ENCODE measurements at places on chromosomes 5 and 9.

DNA sequence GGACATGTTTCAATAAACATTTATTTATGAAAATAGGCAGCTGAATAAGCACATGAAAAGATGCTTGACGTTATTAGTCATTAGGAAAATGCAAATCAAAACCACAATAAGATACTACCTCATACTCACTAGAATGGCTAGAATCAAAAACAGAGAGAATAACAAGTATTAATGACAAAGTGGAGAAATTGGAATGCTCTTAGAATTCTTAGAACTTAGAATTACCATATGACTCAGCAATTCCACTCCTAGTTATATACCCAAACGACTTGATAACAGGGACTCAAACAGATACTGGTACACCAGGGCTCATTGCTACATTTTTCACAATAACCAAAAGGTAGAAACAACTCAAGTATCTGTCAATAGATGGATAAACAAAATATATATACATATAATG lies 15.1 kb upstream of the TRIM36 start:
- DNase-seq = no peak

DNA sequence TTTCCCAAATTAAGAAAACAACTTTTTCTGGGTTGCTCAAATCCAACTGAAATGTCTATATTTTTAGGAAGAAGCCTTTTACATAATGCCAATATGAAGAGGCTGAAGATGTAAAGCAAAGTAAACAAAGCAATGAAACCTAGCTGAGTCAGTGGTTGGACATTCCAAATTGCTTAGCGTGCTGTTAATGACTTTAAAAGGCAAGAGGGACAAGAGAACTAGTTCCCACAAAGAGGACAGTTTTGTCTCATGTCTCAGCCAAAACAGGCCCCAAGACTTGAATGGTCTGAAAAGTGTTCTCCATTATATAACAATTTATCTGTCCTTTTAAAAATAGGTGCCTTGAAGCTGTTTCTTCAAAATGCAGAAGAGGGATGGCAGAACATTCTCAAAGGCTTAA lies 407.0 kb downstream of the ENC1 start:
- DNase-seq = no peak

DNA sequence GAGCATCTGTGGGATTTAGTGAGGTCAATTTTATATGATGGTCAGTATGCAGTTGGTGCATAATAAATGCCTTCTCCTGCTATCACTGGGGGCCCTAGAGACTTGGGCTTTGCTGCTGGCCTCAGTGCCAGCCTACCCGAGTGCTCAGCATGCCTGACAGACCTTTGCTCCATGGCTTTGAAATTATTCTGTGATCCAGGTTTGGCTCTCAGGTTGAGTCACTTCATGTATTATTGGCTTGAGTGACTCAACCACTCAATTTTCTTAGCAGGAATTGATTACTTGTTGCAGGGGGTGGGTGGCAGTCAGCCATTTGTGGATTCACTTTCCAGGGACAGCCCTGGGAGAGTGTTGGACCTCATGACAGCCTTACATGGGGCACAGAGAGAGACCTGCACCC lies 13.5 kb downstream of the SLC25A48 start:
- DNase-seq = no peak

DNA sequence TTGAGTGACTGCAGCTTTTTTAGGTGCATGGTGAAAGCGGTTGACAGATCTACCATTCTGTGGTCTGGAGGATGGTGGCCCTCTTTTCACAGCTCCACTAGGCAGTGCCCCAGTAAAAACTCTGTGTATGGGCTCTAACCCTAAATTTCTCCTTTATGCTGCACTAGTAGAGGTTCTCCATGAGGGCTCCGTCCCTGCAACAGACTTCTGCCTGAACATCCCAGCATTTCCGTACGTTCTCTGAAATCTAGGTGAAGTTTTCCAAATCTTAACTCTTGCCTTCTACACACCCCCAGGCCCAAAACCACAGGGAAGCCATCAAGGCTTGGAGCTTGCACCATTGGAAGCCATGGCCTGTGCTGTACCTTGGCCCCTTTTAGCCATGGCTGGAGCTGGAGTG lies 1898.1 kb upstream of the NUDT12 start:
- DNase-seq = no peak

GRCh38 chr9:88681434-88681833 lies 146.5 kb downstream of the NXNL2 start:
- DNase-seq = no peak

- DNase-seq = no peak
These were observed 48.5 kb downstream of the GDNF start for GRCh38 chr5:37791321-37791720.

DNA sequence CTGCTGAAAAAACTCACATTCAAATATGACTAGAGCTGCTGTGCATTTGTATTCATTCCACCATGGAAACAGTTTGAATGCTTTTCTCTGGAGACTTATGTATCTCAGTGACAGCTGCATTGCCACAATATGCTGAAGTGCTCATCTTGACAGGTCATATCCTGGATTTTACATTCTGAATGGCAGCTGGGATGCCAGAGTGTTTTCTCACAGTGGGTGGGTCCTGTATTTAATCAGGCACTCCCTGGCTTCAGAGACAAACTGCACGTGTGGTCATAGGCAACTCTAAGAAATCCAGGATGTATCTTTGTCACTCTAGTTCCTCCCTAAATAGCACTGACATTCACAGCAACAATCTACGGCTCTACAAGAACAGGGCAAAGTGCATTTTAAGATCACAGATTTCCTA lies 75.6 kb downstream of the ST8SIA4 start:
- DNase-seq = no peak

DNA sequence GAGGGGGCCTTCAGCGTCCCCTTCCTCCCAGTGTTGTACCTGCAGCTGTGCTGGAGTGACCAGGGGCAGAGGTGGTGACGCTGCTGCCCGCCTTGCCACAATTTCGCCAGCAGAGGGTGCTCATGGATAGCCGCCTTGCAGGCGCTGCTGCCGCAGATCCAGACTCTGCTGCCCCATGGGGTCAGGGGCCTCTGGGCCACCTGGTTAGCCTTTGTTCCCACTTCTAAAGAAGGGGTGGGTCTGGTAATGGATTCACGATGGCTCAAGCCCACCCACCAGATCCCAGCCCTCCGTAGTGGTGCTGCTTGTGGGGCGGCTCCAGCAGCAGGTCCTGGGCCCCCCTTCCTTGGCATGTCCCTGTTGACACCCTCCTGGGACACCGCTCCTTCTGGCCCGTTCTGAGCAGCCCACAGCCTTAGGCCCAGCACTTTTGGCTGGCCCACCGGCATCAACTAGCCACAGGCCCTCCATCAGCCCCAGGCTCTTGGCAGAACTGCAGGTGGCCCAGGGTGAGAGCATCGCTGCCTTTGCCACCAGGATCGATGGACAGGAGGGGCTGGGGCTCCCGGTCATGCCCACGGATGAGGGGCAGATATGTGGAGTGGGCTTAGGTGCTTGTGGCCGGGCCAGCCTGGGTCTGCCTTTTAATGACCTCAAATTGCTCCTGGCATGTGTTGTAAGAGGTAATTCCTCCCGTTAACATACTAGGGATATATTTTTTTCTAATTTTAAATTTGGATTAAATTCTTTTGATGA lies 57.2 kb downstream of the COL5A1 start:
- no peak for DNase-seq

DNA sequence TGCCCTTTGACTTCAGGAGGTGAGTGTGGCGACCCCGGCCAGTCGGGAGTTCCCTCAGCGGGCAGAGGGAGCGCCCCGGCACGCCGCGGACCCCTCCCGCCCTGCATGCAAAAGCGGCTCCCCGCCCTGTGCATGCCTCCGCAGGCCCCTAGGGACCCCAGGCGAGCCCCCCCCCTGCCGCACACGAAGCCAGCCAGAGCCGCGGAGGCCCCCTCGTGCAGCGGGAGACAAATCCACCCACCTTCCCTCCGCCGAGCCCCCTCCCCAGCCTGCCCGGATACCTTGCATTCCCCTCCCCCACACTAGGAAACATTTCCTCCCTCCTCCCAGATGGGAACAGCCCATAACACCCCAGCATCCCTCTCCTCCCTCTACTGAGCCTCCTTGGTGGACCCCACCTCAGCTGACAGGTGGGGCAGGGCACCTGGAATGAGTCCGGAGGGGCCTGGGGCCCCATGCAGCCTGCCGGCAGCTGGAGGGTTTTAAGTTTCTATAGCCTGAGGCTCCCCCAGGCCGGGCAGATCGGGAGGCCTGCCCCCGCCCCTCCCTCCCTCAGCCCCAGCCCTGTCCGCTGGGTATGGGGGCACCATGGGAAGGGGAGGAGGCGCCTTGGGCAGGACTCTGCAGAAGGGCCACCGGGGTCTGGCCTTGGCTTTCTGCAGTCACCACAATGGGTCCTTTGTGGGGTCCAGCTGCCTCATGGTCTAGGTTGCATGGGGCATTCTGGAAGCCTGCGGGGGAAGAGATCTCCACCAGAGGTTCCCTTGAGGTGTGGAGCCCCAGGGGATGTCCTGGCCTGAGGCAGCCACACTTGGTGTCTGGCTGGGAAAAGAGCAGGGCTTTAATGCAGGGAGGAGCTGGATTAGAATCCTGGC lies 601 bp downstream of the ERGIC1 start:
- peak; percentile 28 for DNase-seq

DNA sequence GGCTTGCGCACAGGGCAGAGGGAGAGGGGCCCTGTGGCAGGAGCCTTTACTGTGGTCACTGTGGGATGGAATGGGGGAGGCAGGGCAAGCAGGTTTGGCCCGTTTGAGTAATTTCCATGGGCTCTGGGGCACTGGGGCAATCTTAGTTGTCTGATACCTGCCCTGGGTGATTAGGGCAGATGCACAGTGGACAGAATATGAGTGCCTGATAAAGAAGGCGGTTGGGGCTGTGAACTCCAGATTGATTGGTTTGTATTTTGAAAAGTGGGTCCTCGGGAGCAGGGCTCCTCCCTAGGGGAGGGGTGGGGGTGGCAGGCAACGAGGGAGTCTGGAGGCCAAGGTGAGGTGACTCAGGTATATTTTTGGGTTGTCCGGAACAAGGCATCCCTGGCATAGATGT lies 247.5 kb downstream of the NSG2 start:
- DNase-seq = no peak

DNA sequence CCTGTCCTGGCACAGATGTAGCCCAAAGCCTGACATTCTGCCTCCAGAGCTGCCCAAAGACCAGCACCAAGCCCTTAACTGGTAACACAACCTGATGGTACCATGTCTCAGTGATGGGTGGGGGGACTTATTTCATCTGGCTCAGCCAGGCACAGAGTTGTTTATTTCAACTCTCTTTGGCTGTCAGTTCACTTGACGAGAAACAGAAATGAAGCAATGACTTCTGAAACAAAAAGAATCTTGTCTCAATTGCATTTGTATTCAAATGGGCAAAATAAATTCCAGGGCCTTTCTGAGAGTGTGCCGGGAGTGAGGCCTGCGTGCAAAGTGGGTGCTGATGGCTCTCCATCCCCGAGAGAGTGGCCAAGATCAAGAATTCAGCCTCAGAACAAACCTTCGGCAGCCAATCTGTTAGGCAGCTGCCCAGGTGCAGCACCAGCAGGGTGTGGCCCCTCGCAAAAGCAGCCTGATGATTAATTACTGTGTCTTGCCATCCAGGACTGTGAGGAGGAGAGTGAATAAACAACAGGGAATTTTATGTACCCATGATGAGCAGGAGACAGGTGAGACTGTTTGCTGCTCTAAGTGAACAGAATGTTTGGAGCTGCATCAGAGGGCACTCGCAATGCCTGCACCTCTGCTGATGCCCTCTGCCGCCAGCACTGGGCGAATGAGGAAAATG lies 238.0 kb downstream of the HSPA4 start:
- DNase-seq = no peak

- no peak for DNase-seq
These were observed 114.7 kb upstream of the OR13F1 start for GRCh38 chr9:104389341-104389740.

- DNase-seq = no peak
These were observed 3.5 kb downstream of the PRXL2C start for GRCh38 chr9:96651626-96652025.

DNA sequence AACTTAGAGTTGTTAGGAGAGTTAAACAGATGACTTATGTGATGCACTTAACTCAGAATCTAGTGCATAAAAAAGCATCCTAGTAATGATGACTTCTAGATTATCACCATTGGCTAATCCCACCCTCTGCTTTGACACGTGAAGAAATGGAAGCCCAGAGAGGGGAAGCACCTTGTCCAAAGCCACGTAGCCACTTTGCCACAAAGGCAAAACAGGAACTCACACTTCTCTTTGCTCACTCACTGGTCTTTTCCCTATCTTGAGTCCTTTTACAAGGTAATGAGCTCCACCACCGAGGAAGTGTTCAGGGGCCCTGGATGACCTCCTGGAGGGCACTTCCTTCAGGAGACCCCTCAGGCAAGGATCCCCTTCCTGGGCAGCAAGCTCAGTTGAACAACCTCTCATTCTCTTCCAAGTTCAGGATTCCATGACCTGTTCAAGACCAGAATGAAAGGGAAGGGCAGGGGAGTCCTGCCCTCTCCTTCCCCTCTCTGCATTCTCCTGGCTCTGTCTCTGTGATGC lies 89.7 kb downstream of the HRH2 start:
- no peak for DNase-seq

DNA sequence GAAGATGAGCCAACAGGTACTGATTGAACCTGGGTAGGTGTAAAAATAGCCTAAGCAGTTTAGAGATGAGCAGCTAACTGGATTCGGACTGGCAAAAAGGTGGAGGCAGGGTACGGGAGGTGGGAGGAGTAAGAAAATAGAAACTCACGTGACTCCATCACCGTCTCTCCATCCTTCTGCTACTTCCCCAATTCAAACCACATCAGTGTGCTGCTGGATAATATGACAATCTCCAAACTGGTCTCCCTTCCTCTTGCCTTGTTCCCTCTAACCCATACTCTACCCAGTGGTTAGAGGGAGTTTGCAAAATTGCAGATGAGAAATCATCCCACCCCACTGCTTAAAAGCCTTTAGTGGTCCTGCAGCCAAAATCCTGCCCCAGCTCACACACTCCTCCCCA lies 42.7 kb downstream of the RIGI start:
- DNase-seq = no peak

GRCh38 chr9:79060766-79061165 lies 511.0 kb upstream of the TLE4 start:
- DNase-seq = no peak

DNA sequence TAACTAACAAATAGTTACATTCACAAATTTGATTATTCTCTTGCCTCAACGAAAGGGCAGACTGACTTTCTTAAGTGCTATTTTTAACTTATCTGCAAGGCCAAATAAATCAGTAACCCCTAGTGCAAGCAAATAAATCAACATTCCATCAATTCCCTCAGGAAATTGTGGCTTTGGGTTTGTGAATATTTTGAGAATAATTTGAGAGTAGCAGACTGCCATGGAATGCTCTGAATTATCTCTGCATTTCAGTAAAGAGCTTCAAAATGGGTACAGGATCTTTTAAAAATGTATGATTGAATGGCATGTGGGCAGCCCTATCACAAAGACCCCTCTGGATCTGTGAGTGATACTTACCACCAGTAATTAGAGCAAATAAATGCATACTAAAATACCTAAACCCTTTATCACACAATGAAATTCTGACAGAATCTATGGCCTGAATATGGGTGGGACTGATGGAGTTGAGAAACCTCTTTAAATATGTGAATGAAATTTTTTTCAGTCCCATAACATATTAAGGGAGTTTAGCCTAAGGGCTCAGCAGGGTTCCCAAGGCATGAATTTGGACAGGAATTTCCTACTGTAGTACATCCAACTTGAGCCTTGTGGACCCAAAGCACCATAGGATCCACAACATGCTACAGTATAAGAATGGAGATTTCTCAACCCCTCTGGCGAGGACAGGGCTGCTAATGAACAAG lies 92.5 kb upstream of the ITGA2 start:
- no peak for DNase-seq

- DNase-seq = no peak
These were observed 678.1 kb upstream of the ZNF608 start for GRCh38 chr5:125424402-125425141.

- no peak for DNase-seq
These were observed 23.3 kb downstream of the ENC1 start for GRCh38 chr5:74617202-74617601.

- DNase-seq = no peak
These were observed 113.2 kb upstream of the SNX2 start for GRCh38 chr5:122661496-122662180.

All from activated naive CD4-positive, alpha-beta T cell (primary cell).